Substantia nigra (tissue), 51 donors: ENCODE measurements at places on chromosomes 7 and 10.

GRCh38 chr7:8396294-8396693, 37.1 kb upstream of the NXPH1 start:
- DNase-seq: no peak

GRCh38 chr10:14736043-14736442, 38.7 kb downstream of the FAM107B start:
- no peak for DNase-seq

DNA sequence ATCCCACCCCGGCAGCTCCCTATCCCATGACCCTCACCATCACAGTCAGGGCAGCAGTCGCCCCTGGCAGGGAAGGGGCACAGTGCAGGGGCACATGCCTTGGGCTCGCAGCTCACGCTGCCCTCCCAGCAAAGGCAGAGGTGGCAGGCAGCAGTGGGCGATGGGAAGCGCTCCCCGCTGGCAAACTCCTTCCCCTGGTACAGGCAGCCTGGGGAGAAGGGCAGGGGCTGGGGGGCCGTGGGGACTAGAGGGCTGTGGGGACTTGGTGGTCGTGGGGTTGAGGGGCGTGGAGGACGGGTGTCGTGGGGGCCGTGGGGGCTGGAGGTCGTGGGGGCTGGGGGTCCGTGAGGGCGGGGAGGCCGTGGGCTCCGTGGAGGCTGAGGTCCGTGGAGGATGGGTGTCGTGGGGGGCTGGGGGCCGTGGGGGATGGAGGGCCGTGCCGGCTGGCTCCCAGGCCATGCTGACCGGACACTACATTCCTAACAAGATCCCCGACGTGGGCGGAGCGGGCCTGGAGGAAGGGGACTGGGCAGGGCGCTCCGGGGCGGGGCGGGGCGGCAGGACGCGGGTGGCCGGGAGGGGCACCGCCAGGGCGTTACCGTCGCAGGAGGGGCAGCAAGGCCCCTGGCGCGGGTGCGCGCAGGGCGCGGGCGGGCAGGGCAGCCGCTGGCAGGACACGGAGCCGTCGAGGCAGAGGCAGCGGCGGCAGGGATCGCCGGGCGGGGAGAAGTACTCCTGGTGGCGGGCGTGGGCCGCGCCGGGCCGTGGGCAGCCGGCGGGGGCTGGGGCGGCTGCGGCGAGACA, 20.0 kb downstream of the KCP start:
- no peak for DNase-seq

GRCh38 chr10:35937546-35937945, 295.4 kb upstream of the FZD8 start:
- DNase-seq: no peak

DNA sequence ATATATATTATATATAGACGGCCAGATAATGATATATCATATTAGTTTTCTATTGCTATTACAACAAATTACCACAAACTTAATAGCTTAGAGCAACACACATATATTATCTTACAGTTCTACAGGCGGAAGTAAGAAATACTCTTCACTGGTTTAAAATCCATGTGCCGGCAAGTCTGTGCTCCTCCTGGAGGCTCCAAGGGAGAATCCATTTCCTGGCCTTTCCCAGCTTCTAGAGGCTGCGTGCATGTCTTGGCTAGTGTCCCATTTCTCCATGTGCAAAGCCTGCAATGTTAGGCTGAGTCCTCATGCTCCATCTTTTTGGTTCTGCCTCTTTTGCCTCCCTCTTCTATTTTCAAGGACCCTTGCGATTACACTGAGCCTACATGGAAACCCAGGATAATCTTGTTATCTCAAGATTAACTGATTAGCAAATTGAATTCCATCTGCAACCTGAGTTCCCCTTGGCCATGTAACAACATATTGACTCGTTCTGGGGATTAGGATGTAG, 23.9 kb upstream of the PNLIPRP3 start:
- DNase-seq: no peak

DNA sequence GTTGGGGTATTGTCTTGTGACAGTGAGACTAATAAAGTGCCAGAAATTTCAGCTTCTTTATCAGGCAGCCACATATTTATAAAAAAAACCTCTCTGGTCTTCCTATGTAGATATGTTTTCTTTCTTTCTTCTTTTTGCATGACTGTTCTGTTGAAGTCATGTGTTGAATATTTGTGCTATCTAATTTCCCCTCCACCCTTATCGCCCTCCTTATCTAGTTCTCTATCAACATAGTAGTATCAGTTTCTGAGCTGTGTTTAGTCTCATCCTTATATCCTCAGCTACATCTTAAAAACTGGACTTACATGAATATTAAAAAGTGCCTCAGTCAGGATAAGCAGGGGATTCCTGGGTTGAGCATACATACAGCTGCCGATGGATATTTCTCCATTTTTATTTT, 53.9 kb downstream of the SEMA3D start:
- no peak for DNase-seq

DNA sequence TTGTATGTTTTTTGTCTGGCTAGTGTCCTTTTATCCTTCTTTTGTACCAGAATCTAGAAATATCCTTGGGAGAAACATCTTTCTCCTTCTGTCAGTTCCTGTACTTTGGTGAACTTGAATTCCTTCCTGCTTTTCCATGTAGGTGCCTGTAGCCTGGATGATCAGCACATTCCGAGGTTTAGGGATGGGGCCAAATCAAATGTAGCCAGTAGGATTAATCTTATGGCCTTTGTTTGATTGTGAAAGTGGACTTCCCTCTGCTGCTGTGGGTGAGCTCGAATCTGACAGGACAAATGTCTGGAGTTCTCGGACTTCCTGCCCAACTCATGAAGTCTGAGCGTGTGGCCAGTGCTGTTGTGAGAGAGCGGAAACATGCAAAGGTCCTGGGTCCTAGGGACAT, 33.2 kb upstream of the NAMPT start:
- no peak for DNase-seq

DNA sequence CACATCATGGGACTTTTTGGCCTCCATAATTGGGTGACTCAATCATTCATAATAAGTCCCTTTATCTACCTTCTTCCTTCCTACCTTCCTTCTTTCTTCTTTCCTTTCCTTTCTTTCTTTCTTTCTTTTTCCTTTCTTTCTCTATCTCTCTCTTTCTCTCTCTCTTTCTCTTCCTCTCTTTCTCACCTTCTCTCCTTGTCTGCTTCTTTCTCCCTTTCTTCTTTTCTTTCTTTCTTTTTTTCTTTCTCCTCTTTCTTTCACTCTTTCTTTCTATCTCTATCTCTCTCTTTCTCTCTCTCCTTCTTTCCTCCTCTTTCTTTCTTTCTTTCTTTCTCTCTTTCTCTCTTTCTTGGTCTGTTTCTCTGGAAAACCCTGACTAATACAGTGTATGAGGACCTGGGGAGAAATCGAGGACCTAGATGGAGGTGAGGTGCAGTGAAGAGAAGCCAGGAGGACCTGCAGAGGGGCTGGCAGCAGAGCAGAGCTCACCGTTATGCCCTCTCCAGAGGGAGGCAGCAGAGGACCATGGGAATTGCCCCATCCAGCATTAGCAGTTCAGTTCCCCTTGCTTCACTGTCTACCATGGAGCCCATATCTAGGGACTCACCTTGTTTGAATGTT, 52.7 kb upstream of the BTRC start:
- no peak for DNase-seq

- no peak for DNase-seq
Measured at GRCh38 chr10:71392791-71393781, 3.6 kb upstream of the CDH23 start.

DNA sequence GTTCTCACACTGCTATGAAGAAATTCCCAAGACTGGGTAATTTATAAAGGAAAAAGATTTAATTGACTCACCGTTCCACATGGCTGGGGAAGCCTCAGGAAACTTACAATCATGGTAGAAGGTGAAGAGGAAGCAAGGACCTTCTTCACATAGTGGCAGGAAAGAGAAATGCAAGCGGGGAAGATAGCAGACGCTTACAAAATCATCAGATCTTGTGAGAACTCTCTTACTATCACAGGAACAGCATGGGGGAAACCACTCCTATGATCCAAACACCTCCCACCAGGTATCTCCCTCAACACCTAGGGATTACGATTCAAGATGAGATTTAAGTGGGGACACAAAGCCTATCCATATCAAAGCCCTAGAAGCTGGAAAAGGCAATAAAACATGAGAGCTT, 130.8 kb downstream of the MDFIC start:
- no peak for DNase-seq

DNA sequence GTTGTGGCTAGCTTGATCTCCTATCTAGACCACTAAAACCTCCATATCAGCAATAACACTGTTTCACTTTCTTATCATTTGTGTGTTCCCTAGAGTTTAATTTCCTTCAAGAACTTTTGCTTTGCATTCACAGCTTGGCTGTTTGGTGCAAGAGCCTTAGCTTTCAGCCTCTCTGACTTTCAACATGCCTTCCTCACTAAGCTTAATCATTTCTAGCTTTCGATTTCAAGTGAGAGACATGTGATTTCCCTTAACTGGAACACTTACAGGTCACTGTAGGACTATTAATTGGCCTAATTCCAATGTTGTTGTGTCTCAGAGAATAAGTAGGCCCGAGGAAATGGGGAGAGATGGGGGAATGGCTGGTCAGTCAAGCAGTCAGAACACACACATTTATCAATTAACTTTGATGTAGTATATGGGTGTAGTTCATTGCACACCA, 10.6 kb upstream of the BPGM start:
- DNase-seq: no peak

GRCh38 chr10:50280049-50280841, 28.9 kb upstream of the ASAH2 start:
- no peak for DNase-seq

- no peak for DNase-seq
Measured at GRCh38 chr7:107002529-107002998, 41.9 kb upstream of the PRKAR2B start.

GRCh38 chr7:135831455-135832195, 83.0 kb upstream of the FAM180A start:
- DNase-seq: no peak

DNA sequence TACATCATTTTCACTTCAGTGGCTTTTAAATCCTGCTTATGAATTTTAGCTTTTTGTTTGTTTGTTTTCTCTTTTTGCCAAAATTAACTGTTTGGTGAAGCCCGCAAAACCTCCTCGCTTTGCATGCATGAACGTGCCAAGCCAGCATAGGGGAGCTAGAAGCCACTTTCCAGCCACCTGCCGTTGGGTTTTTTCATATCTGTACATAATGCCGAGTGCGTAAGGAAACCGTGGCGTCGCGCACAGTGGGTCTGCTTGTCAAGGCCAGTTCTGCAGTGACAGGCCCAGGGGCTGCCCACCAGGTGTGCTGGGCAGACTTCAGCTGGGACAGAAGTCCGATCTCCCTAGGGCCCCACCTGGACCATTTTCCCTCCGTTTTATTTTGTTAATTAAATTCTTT, 41.1 kb downstream of the WIPI2 start:
- no peak for DNase-seq

DNA sequence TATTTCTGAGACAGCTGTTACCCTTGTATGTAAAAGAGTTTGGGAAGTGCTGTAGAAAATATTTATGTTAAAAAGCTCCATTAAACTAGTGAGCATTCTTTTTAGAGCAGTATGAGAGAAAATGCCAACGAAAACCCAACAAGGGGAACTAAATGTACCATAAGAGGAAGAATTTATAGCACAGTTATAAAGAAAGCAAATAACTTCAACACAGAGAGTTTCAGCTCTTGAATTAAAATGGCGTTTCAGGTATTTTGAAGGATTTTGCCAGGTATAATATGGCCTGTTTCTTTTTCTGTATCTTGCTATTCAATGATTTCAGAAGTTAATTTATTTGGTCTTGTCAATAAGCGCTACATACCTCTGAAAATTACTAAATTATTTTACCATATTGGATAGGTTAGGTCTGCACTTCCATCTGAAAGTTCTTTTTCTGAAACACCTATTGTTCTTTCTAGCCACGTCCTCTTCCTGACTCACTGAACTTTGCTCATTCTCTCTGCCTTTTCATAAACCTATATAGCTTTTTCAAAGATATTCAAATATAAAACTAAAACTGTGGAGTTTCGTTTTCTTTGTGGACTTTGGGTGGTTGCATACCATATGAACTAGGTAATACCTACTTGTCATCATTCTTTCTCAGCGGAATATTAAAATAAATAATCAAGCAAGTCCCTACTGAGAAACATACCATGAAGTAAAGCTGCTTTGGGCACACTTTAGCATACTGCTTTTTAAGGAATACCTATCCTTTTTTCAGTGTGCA, 136.1 kb downstream of the SEMA3A start:
- DNase-seq: no peak

DNA sequence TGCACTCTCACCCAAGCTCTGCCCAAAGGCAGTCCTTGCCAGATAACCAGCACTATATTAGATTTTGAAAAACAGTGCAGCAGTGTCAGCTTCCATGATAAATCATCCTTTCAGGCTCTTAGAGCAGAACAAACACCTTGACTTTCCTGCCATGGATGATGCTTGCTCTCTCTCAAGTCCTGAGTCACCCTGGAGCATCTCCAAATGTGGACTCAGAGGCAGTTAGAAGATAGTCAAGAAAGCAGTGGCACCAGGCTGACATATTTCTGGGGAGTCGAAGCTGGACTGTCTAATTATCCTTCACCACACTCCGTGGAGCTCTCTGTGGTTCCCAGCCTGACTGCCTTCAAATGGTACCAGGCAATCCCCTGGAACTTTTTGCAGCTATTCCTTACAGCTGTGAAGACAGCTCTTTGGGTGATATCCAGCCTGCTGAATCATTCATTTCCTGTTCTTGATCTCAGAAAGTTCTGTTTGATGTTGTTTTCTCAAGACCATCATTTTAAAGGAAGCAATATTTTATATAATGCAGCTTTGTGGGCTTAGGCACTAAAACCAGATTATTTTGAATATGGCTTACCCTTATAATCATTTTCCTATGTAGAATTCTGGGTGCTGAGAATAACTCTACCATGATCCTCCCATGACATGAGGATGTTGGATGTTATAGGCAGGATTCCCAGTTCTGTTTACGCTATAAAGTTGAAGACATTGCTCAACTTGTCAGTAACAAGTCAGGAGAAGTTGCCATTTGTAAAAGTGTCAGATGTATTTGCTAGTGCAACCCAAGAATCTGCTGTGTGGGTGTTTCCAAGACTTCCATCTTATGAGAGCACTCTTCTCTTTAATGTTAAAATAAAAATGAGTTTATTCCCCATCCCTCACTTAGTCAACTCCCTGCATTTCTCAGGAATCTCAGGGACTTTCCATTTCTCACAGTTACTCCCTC, 233.8 kb downstream of the C7orf25 start:
- no peak for DNase-seq

DNA sequence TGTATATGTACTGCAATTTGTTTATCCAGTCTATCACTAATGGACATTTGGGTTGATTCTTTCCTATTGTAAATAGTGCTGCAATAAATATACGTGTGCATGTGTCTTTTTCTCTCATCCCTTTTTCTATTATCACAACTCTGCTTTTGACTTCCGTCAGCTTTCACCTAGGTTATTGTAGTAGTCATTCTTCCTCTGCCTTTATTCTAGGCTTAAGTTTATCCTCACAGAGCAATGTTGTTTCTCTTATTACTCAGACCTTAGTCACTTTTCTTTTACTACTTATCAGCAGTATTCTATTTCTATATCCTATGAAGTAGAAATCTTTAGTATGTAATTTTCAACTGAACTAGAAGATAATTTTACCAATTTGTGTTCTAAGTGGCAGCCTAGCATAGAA, 175.3 kb upstream of the SEMA3E start:
- no peak for DNase-seq
